H4 (cell line): ENCODE measurements at places on chromosomes 7 and 10. TPM values are rescaled to one million over a fixed set of nuclear protein-coding genes. Genes with fewer than 3 reads are reported as not detected.

DNA sequence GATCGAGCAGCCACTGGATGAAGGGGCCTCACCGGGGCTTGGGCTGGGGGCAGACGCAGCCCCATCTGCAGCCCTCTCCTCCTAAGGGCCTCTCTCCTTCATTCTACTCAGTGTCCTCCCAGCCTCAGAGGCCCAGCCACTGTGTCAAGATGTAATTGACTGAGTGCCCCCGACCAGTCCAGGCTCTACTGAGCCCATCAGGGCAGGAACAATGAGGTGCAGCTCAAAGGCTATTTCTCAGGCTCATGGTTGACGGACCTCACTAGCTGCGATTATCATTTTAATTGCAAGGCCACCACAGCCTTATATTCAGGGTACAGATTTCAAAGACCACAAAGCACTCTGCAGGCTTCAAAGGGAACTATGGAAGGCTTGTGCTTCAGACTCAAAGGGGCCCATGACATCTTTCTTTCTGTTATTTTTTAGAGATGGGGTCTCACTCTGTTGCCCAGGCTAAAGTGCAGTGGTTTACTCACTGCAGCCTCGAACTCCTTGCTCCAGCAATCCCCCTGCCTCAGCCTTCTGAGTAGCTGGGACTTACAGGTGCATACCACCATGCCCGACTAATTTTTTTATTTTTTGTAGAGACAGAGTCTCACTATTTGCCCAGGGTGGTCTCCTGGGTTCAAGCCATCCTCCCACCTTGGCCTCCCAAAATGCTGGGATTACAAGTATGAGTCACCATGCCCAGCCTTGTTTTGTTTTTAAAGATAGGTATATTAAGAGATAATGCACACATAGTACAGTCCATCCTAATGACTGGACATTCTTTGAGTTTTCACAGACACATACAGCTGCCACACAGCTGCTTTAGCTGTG lies 23.7 kb downstream of the SLC29A3 start:
- DNase-seq = no peak

- no peak for DNase-seq
Measured at GRCh38 chr7:129522088-129522970, 20.0 kb downstream of the SMKR1 start.

- no peak for DNase-seq
Measured at GRCh38 chr7:141673346-141673745, 28.6 kb downstream of the DENND11 start.

DNA sequence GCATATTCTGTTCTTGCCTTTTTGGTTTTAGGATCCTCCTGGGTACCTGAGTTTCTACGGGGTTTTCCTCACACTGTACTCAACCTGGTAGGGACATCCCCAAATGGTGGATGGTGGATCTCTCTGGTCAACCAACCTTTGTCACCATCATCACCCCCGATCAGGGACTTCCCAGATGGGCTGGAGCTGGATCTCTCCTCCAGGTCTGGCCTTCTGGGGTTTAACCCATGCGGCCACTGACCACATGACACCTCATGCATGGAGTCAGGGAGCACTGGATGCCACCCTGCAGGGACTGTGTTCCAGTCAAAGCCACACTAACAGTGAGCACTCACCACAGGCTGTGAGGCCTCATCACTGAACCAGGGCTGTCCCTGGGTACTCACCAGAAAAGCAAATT lies 80.0 kb downstream of the CELF2 start:
- no peak for DNase-seq

DNA sequence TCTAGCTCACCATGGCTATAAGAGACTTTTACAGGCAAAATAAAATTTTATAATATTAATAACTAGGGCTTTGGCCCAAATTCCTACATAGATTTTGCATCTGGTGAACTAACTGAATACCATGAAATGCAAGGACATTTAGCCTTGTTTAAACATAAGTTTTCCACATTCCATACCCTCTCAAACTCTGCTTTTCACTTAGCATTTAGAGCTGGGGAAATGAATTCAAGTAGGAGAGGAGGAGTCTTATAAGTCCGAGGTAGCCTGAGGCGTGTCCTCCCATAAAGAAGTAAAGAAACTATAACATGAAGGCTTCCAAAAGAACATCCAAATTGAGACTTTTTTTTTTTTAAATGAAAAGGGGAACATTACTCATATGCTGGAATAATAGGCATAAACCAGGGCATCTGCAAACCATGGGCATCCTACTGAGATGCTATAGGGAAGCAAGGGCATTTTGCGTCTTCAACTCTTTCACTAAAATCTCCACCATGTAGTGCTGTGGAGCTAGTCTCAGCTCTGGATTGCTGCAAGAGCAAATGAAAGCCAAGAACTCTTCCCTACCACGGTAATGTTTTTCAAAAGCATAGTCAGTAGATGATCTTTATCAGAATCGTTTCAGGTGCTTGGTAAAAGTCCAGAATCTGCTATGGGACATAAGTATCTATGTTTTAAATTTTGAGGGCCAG lies 79.1 kb downstream of the PALS2 start:
- no peak for DNase-seq

DNA sequence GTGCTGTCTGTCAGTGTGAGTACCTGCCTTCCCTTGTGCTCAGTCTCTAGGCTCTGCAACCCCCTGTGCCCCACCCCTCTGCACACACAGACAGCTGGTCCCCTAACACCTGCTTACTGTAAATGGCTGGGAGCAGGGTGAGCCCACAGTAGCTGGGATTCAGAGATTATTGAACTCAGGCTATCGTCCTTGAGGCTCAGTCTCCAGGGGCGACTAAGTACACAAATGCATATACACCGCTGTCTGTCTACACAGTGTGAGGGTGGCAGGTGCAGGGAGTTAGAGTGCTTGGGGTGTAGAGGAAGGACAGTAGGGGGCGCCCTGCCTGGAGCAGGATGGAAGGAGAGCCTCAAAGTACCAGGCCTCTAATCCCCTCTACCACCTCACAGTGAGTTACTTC lies 12.9 kb downstream of the UPP1 start:
- no peak for DNase-seq

DNA sequence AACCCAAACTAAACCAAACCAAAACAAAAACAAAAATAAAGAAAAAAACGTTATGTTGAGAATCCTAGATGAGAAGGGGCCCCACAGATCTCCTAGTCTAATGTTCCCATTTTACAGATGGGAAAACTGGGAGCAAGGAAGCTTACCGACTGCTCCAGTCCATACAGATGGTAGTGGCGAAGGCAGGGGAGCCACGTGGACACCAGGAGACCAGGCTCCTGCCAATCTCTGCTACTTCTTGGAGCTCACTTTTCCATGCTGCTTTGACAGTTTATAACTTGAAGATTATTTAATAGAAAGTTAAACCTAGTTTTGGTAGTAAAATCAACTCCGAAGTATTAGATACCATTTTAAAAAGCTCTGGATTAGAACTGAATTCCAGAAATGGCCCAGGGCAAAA lies 62.0 kb downstream of the GATA3 start:
- no peak for DNase-seq

DNA sequence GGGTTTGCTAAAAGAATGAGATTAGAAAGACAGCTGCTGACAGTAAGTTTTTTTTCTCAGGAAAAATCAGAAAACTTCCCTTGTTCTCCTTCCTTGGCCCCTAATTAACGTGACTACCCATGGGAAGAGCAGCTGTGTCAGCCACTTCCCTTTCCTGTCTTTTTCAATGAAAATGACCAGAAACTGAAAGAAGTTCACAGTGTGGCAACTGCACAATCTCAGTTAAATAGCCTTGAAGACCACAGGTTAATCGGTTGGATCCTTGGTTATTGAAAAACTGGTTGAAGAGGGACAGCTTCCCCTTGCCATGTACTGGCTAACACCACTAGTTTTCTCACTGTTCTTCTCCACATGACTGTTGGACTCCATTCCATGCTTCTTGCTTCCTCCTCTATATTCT lies 148.8 kb upstream of the AGR3 start:
- no peak for DNase-seq

DNA sequence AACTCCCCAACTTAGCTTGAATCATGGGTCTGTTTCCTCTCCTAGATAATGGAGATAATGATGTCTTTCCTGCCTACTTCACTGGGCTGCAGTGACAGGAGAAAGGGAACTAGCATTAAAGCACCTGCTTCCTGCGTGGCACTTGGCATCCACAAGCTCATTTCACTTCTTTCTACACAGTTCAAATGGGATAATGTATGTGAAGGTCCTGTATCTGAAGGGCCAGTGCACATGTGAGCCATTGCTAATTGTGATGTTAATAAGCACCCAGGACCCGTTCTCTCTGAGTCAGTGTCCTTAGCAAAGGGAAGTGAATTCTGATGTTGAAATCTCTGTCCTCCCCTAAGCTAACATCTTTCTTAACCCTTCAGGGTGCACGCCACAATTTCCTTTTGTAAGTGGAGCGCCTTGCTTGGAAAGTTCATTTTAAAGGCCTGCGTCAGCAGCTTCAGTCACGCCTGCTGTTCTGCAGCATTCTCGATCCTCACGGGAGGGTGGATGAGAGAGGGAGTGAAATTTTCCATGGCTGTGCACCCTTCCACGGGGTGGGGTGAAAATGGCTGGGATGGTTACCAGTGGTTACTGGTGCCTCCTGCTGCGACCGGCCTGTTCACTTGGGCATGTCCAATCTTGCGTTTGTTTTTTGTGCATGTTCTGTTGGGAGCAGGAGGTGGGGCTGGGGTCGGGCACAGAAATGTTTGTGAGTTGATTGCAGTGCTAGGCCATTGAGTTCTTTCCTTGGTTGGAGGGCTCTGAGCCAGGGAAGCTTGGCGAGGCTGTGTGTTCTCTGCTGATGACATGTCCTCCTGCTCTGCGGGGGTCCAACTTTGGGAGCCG lies 59.2 kb downstream of the HK1 start:
- no peak for DNase-seq

DNA sequence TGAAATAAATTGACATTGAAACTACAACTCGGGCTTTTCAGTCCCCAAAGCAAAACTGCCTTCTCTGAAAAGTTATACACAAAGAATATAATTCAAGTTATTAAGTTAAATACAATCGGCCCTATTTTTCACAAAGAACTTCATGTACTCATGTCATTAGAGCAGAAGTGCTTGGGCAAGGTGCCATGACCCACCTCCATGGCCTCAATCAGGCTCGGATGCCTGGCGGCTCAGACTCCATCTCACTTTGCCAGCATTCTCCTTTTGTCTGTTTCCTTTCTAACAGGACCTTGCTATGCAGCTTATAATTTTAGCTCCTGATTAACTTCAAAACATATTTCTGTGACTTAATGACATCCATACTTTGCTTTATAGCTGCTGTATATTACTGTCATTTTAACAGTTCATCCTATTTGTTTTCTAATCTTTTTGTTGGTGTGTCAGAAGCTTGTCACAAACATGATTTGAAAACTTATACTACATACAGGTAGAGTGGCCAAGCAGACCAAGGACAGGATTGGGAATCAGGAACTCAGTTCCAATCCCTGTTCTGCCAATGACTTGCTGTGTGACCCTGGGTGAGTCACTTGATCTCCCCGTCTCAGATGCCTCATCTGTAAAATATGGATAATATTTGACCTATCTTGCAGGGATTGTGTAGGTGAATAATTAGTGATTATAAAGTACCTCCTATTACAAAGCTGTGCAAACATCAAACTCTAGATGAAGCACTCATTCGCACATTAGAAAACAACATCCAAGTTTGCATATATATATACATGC lies 60.8 kb upstream of the ITGA8 start:
- DNase-seq = no peak

DNA sequence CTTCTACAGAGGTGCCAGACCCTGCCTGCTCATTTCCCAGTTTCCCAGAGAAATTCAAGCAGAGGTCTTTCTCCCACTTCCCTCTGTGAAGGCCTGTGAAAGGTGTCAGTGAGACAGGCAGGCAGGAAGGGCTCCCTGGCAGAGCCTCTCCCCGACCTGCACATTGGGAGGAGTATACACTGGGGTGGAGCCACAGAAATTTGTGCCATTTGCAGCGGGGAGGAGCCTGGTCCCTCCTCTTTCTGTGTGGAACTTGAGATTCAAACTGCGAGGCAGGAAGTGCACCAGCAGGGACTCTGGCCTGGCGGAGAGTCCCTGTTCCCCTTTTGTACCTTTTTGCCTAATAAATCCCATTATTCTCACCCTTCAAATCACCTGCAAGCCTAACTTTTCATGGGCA lies 54.6 kb upstream of the OPN4 start:
- no peak for DNase-seq

SOSTDC1 gene
- total RNA-seq = 5.7 and 6.9 TPM in 2 replicates

GJD4 gene
- total RNA-seq = not detected in 2 replicates

SPDYE5 gene
- total RNA-seq = not detected in 2 replicates

ELMO1 gene
- 55.0 and 58.3 TPM in 2 replicates for total RNA-seq
